Right lobe of liver (tissue), 6 donors: ENCODE measurements at places on chromosomes 7 and 10.
A peak's percentile ranks its signal among the peaks of the same experiment; 100 is the strongest.

- DNase-seq: no peak
Measured at GRCh38 chr10:30460121-30460520, 26.1 kb downstream of the MAP3K8 start.

DNA sequence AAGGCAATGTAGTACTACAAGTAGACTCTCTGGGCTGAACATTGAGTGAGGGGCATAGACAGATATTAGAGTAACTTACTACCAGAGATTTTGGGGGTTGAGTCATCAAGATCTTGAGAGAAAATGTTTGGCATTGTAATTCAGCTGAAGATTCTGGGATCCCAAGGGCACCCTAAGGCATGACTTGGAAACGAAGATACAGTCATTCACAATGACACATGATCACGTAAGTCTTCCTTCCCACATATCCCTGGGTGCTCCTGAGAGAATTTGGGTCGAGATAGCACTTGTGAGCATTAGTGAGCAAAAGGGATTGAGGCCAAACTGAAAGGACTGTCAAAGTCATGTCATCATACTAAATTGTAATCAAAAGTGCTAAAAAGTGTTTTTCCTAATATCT is 192.5 kb upstream of the PCLO start:
- no peak for DNase-seq

DNA sequence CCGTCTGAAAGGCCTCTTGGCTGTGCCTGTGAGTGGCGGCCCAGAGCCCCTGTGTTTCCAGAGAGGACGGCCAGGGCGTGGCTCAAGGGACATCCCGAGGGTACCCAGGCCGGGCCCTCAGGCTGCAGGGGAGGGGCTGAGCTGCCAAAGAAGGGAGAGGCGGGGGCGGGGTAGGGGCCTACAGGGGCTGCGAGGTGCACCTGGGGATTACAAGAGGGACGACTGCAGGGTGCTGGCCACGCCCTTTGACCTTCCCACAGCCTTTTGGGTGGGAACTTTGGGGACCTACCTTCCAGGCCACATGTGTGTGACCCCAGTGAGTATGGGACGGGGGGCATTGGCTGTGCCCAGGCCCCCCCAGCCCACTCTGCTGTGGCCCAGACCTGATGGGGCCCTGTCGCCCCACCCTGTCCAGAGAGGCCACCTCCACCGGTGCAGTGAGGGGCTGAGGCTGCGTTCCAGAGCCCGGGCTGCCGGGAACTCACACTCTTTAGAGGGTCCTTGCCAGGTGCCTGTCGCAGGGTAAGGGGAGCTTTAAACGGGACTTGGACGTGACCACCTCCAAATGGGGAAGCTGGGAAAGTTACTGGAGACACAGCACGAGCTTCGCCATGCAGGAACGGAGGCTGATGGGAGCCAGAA is 19.0 kb upstream of the NKX6-2 start:
- no peak for DNase-seq

- no peak for DNase-seq
Measured at GRCh38 chr7:137402536-137403352, 59.2 kb upstream of the PTN start.

- DNase-seq: no peak
Measured at GRCh38 chr10:4733150-4733842, 92.7 kb upstream of the AKR1E2 start.

DNA sequence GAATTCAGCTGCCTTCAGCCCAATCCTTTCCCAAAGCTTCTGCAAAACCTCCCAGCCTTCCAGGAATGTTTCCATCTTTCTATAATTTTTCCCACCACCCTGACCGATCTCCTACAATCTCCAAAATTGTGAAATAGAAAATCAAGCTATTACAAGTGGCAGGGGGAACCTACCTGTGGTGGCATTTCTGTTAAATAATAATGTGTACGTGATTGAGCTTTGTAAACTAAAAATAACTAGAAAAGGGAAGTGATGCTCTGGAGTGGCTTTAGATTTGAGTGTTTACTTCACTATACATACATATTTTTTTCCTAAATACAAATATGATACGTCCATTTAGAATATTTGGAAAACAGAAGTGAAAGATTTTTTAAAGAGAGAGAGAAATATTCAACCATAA is 593.6 kb downstream of the GRM8 start:
- no peak for DNase-seq

GRCh38 chr7:64183126-64183742 is 23.8 kb upstream of the ZNF735 start:
- no peak for DNase-seq

DNA sequence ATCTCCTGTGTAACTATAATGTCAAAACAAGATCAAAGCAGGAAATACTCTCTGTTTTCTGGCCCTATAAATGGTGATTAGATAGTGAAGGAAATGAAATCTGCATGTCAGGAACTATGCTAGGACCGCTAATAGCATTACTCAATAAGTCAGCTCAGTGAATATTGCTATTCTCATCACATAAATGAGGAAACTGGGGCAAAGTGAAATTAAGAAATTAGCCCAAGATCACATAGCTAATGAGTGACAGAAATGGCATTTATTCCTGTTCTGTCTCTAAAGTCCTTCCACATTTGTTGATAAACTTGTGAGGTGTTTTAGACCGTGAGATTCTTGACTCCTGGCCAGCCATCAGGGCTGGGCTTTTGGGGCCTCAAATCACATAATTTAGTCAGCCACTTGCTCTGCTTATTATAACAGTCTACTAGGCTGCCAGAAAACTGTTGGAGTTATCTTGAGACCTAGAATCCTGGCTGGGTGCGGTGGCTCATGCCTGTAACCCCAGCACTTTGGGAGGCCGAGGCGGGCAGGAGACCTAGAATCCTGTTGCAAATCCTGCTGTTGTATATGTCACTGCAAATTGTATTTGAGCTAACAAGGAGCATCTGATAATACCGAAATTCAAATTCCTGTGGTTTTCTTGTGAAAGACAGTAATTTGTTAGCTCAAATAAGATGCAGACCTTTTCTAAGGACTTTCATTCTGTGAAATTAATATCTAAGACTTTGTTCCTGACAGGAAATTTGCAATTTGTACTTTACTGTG is 66.5 kb upstream of the SHTN1 start:
- DNase-seq: no peak

- no peak for DNase-seq
Measured at GRCh38 chr7:29569648-29570047, 6.0 kb downstream of the PRR15 start.

DNA sequence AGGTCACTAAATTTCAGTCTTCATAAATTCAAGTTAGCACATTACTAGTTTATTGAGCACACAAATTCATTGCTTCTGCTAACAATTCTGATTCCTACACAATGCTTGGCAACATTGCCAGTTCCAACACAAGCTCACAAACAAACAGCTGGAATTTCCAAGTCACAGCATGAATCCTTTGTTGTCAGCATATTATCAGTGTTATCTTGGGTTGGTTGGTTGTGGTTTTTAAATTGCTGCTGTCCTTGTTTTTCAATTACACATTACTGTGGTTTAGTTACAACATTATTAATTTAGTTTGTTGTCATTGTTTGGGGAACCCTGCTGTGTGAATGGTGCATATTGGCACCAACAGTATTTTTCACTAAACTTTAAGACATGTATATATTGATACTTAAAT is 86.0 kb upstream of the ARID5B start:
- DNase-seq: no peak

DNA sequence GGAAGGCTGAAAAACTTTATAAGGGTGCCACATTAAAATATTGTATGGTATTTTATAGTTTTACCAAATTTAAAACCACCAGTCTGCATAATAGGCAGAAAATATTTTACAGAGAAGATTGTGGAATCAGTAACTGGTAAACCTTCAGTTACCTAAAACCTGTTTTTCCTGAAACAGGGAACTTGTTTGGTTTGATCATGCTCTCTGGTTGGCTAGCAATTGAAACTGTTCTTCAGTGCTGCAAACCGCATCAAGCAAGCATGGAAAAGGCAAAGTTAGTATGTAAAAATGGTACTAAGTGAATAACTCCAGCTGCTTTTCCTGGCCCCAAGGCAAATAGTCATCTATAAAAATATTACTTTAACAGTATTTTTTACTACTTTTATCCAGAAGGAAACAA is 316.9 kb upstream of the LRRN3 start:
- DNase-seq: no peak

DNA sequence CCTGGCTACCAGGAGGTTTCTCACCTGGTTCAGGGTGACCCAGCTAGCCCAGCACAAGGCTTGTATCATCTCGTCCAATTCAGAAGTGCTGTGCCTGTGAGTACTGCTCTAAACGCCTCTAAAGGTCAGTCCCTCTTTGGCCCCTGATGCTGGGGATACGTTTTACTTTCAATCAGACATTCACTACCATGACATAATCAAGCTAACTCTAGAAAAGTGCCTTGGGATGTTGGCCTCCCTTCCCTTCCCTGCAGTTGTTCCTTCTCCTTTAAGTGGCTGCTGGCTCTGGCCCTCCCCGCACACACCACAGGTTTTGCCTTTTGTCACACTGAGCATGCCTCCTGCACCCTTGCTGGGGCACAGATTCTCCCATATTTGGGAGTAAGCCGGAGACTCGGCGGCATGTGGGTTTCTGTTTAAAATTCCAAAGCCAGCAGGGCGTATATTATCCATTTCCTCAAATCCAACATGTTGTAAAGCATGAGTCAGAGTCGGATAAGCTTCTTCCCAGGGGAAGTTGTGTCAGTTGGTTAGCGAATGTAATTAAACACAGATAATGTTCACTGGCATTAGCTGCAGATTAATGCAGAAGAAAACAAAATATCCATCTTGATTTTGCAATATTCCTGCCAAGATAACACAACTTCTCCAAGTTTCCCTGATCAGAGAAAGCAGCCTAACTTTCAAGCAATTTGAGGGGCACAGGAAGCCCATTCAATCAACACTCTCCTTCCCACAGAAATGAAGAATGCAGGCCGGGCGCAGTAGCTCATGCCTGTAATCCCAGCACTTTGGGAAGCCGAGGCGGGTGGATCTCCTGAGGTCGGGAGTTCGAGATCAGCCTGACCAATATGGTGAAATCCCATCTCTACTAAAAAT is 31.8 kb upstream of the VCL start:
- DNase-seq: no peak

GRCh38 chr10:74096777-74097176 is 53.9 kb downstream of the AP3M1 start:
- no peak for DNase-seq

DNA sequence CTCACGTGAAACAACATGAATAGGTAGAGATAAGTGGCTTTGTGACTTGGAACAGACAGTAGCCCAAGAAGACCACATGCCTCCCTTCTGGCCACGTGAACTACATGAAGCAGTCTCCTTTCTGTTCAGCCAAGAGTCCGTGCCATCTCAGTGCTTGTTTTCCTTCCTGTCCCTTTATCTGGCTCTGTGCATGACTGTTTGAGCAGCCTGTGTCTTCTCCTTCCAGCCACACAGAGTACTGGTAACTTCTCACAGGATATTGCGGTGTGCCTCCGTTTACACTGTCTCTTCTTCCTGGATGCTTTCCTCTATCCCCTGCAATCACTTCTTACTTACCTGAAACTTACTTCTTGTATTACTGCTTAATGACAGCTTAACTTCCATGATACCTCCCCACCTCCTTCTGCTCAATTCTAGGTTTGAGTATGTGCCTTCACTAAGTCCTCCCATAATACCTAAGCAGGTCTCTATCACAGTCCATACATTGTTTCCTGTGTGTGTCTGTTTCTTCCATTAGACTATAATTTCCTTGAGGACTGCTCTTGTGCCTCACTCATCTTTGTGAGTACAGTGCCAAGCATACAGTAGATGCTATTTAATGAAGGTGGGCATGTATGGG is 748.7 kb downstream of the AUTS2 start:
- no peak for DNase-seq

- DNase-seq: no peak
Measured at GRCh38 chr10:62333135-62333889, 40.9 kb upstream of the ZNF365 start.

DNA sequence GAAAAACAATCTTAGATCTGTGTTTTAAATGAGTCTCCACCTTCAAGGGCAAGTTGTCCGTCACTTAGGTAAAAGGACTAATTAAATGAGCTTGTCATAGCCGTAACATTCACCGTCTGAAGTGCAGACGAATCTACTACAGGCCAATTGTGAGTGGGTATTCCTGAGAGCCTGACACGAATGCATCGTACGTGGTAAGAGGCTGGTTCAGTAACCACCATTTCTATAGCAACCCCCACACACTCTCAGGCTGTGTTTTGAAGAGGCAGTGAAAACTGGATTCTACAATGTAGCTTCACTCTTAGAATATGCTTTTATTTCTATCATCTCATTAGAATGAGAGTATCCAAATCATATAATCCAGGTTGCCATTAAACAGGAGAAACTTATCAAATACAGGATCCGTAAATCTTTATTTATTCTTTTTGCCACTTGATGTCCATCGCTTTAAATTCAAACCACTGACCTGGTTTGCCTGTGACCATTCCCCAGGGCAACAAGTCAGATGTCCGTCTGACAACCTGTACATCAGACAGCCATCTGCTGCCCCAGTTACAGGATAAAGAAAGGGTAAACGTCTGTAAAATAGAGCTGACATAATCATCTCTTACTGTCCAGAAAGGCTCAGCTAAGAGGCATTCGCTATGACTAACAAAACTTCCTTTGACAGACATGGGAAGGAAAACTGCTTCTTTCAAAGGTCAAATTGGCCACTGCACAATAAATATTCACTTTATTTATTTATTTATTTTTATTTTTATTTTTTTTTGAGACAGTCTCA is 70.3 kb upstream of the NMT2 start:
- no peak for DNase-seq

GRCh38 chr7:155122831-155123230 is 52.7 kb downstream of the HTR5A start:
- DNase-seq: no peak

DNA sequence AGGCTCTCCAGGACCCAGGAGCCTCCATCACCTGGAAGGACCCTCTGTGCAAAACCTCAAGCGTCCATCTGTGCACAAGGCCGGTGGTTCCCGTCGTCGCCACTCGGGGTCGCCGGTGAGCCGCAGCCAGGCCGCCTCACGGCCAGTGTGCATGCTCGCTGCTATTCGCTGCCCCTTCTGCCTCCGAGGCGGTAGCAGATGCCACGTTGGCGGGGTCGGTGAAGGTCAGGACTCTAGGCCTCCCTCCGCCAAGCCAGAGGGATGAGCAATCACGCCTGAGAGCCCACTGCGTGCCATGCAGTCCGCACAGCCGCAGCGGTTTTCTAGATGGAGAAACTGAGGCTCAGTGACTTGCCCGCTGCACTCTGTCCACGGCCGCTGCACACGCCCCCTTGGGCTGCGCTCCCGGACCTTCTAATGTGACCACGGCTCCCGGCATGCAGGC is 5.7 kb downstream of the UPK3B start:
- peak; percentile 45 for DNase-seq

GRCh38 chr10:109978481-109978880 is 29.3 kb upstream of the ADD3 start:
- DNase-seq: no peak

DNA sequence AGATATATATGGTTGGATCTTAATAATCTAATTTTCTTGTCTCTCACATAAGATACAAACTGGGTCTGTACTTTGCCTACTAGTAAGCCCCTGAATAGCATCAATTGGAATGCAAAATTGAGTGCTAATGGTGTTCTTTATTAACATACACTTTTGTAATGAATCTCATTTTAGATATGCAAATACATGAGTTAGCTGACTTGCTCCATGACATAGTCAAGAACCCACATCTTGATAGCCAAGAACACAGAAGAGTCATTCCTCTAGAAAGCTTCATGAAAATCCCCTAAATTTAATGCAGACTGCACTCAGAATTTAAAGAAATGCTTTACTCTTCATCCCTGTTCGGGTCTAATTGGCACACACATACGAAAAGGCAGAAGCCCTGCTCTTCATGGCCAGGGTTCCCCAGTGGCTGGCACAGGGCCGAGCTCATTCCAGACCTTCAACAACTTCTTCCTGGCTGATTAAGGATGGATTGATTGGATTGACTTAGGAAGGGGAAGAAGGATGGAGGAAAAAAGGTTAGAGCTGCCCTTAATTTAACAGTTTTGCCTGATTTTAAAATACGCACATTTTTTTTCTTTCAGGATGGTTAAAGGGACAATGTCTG is 431.1 kb upstream of the KLF6 start:
- DNase-seq: no peak
